Activated CD4-positive, alpha-beta memory T cell treated with anti-CD3 and anti-CD28 coated beads for 36 hours (primary cell): ENCODE measurements at places on chromosomes 12 and 14.

- DNase-seq: no peak
Measured at GRCh38 chr12:131314524-131315090, 360.9 kb downstream of the ADGRD1 start.

GRCh38 chr12:15815730-15816129 is 26.5 kb upstream of the EPS8 start:
- DNase-seq: no peak

- no peak for DNase-seq
Measured at GRCh38 chr12:52359621-52360061, 7.6 kb downstream of the KRT85 start.

DNA sequence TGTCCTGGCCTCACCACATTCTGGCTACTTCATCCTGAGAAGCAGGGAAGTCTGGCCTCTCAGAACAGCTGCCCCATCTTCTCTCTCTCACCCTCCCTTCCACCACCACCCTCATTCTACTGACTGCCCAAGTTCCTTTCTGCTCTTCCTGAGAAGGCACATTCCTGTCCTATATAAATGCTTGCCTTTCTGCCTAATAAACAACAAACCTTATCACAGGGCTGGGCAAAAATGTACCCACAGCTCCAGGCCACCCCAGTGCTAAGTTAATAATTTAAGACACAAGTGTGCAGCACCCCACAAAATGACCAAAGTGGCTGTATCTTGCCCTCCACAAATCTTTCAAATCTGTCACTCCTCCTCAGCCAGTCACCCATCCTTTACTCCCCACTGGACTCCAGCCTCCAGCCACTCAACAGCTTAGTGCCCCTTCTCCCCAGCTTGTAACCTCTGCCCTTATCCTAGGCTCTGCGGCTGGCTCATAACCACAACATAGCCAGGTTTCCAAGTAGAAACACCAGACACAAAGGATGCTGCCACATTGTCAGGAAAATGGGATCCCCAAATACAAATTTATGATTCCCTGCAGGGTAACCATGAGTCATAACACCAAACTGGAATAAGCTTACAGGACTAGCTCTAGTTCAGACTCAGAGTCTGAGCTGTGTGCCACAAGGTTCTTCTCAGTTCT is 15.0 kb downstream of the OXA1L start:
- no peak for DNase-seq

DNA sequence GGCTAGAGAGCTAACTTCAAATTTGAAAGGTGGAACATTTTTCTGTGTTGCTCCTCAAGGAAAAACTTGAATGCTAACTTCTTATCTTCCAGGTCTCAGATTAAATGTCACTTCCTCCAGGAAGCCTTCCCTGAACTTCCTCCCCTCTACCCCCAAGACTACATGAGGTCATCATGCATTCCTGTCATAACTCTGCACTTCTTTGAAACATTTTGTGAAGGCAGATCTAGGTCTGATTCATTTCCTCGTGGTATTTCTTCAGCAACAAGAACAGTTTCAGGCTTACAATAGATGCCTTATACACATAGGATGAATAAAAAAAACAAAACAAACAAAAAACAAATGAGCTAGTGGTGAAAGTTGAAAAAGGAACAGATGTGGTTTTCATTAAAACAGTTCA is 97.1 kb upstream of the SRRM4 start:
- DNase-seq: no peak

DNA sequence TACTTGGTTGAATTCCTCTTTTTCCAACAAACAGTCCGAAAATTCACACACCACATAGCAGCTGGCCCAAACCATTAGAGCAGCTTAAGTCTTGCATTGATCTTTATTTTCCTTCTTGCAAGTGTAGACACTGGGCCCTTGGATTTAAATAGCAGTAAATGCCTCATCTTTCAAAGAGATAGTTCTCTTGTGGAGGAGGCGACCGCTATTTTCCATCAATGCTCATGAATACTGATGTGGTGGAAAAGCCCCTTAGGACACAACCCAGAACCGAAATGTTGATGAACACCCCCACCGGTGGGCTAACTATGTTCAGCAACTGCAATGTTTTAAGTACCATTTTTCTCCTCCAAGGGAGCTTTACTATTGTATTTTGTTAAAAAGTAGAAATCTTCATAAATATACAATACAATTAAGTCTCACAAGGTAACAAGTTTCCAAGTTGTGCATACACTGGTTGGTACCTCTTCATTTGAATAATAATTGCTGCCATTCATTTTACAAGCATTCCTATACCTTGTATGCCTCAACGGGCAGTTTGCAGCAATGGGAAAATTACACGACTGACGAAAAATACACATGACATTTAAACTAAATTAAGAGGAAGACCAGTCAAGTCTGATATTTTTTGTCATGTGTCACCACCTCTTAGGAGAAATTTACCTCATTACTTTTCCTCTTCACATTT is 18.0 kb downstream of the NIN start:
- DNase-seq: no peak

DNA sequence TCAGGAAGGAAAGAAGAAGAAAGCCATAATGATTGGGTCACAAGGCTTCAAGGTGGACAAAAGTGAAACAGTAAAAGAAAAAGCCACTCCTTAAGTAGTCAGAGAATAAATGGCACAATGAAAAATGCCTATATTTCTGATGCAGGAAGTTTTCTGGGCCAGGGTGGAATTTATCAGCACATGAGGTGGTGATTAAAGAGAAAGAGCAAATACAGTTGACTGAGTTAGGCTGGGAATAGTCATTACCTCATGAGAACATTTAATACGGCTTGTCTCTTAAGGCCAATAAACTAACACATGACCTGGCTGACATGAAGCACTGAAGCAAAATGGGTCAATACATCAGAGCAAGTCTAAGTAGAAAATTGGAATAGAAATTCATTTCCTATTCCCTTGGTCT is 499.7 kb downstream of the TMTC2 start:
- DNase-seq: no peak

DNA sequence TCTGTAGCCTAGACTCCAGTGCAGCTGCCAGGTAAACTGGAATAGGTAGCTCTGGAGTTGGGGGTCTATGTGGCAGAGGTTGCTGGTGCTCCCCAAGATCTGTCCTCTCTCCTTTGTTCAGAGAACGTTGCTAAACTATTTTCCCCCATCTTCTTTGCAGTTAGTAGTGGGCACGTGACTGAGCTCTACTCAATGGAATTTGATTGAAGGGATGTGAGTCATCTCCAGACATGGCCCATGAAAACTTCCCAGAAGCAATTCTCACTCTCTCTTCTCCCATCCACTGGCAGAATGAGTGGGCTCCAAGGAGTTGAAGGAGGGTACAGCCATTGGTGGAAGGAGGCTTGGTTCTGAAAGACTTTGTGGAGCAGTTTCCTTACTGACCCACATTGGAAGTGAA is 44.0 kb downstream of the PAH start:
- DNase-seq: no peak

GRCh38 chr12:13101821-13102375 is 1.6 kb downstream of the GSG1 start:
- peak; percentile 66 for DNase-seq

DNA sequence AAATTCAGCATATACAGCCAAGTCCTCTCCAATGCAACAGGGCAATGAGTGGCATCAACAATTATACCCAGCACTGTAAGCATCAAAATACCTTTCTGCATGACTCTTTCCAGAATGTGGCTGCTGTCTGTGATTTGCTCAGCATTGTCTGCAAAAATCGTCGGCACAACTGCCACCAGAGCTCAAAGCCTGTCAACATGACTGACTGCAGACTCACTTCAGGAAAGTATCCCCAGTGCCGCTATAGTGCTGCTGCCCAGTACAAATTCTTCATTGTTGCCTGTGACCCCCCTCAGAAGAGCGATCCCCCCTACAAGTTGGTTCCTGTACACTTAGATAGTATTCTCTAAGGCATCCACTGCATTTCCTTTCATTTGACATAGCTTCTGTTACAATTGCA is 735 bp downstream of the RNASE6 start:
- DNase-seq: peak; percentile 41

DNA sequence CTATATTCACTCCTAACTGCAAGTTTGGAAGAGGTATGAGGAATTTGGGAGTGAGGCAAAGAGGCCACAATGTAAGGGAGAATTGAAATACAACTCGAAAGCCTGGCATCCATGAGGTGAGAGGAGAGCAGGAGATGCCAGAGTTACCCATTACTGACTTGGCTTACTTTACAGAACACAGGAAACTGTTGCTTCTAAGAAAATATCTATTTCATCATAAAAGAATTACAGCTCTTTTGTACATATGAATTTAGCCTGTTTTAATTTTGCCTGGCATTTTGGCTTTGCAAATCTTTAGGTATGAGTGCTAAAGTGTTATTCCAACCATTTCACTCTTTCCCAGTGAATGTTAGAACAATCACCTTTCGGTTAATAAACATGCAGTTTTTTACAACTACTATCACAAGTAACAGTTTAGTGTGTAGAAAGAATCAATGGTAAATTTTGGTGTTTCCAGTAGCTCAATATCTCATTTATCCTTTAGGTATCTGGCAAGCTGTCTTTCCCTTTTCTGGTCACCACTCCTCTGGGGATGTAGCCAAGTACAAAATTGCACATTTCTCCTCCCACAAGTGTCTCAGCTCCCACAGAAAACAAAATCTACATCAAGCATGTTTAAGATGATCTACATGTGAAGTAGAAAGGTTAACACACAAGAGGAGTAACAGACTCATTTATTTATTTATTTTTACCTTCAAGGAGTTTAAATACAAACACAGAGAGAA is 196.6 kb upstream of the DCN start:
- no peak for DNase-seq

- no peak for DNase-seq
Measured at GRCh38 chr14:93073358-93073707, 42.4 kb downstream of the ITPK1 start.

- DNase-seq: peak; percentile 67
Measured at GRCh38 chr14:104665657-104666522, 23.5 kb upstream of the INF2 start.
